ENCODE measurements at places on chromosomes 3 and 15. TPM values are rescaled to one million over a fixed set of nuclear protein-coding genes. Genes with fewer than 3 reads are reported as not detected.

Gene HESX1
- 2.3 TPM for total RNA-seq

- DNase-seq, result no peak
Observed at GRCh38 chr3:132926098-132926497, 112.1 kb upstream of the TMEM108 start.

DNA sequence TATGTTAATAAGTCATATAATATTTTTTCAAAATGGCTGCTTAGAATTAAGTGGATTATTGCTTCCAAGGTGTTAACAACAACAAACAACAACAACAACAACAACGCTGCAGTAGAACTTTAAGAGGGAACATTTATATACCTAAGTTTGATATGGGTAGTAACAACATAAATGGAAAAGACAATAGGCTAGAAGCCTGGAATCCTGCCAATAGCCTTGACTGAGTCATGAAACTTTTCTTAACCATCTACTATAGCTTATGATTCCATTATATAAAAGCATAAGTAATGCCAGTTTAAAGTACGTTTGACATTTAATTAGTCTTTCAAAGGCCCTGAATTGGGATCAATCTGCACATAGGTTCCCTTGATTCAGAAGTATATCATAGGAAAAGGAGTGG is 31.2 kb downstream of the SATB1 start:
- no peak for DNase-seq

Gene ASB14
- total RNA-seq, result not detected

Gene SST
- total RNA-seq, result 17.0 TPM

GRCh38 chr15:68284616-68285258 is 7.2 kb downstream of the FEM1B start:
- DNase-seq, result no peak

All from dorsolateral prefrontal cortex (tissue), 122 donors.